ENCODE measurements at places on chromosomes 13 and 19.

DNA sequence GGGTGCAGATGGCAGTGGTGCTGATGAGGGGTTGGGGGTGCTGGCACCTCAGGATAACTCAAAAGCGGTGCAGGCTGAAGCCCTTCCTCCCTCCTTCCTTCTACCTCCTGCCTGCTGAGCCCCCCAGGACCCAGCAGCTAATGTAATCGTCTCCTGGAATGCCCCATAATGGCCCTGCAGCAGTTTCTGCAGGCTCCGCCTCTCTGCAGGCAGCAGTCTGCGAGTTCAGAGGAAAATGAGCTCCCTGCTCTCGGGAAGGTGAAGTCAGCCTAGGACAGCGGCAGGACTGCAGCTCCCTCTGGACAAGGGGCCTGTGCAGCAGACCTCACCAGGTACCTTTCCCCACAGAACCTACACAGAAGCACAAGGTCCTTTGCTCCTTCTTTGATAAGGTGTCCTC, 130.9 kb downstream of the ZDHHC20 start:
- no peak for DNase-seq

- no peak for DNase-seq
Measured at GRCh38 chr13:112671359-112671758, 18.5 kb upstream of the ATP11A start.

GRCh38 chr19:48540110-48540509, 11.9 kb upstream of the SULT2B1 start:
- DNase-seq: no peak

DNA sequence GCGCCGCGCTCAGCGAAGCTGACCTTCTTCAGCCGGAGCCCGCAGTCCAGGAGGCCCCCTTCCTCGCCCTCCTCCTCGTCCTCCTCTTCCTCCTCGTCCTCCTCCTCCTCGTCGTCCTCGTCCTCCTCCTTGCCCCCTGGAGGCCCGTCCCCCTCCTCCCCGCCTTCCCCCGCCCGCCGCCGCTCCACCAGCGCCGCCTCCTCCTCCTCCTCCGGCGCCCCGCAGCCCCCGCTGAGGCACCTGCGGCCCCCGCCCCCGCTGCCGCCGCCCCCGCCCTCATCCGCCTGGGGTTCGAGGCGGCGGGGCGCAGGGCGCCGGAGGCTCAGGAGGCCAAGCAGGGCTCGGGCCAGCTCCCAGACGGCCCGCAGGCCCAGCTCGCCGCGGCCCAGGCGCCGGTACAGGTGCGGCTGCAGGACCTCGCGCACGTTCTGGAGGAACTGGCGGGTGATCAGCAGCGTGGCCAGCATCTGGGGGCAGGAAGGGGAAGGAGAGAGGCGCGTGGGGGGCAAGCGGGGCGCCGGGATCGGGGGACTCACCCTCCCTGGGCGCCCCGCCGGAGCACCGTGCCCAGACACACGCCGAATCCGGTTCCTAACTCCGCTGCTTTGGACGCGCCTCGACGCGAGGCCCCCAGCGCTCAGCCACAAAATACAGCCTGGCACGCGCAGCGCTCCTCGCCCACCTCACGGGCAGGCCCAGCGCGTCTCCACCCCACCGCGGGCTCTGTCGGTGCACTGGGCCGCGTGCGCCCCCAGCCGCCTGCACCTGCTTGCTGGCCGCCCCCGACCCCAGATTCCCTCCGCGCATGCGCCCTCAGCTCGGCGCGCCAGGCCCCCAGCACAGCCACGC, 5.9 kb downstream of the ANO8 start:
- DNase-seq: peak; percentile 24

DNA sequence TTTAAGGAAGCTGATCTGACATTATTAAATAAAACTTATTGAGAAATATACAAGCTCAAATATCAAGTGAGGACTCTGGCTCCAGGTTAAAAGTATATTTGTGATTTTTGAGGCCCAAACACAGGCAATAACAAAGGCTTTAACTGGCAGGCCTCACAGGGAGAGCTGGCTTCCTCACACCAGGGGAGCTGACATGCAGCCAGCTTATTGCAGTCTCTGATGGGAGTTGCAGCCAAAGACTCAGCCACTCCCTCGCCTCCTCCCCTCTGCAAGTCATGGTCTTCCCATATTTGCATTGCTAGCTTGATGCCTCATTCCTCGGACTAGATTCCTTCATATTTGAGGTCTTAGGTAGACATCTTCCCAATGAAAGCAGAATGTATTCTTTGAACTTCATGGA, 647.1 kb upstream of the SLITRK6 start:
- DNase-seq: no peak

GRCh38 chr13:114194853-114195252, 15.8 kb downstream of the CFAP97D2 start:
- DNase-seq: no peak
